ENCODE measurements at places on chromosomes 5 and 9. TPM values are rescaled to one million over a fixed set of nuclear protein-coding genes. Genes with fewer than 3 reads are reported as not detected.

Gene MYMK
- not detected for total RNA-seq

DNA sequence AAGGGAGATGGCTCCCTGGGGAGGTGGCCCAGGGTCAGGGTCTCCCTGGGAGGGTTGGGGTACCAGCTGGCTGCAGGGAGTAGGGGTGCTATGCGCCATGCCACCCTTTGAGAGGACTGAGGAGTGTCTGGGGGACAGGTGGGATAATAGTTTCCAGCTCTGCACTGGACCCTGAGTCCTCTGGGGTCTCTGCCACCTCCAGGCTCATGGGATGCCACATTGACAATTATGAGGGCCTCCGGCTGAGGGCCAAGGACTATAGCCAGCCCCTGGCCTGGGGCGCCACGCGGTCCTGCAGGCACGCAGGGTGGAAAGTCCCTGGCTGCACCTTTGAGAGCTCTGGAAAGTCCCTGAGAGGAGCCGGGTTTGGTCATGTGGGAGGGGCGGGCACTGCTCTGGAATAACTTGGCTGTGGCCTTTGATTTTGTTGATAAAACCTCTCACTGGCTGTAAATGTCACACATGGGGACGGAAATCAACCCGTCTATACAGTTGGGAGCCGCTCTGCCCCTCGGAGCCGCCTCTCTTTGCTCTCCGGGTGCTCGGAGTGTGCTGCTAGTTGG, 16.0 kb downstream of the TRAF2 start:
- DNase-seq: peak; percentile 74

Gene TMC1
- total RNA-seq: not detected

DNA sequence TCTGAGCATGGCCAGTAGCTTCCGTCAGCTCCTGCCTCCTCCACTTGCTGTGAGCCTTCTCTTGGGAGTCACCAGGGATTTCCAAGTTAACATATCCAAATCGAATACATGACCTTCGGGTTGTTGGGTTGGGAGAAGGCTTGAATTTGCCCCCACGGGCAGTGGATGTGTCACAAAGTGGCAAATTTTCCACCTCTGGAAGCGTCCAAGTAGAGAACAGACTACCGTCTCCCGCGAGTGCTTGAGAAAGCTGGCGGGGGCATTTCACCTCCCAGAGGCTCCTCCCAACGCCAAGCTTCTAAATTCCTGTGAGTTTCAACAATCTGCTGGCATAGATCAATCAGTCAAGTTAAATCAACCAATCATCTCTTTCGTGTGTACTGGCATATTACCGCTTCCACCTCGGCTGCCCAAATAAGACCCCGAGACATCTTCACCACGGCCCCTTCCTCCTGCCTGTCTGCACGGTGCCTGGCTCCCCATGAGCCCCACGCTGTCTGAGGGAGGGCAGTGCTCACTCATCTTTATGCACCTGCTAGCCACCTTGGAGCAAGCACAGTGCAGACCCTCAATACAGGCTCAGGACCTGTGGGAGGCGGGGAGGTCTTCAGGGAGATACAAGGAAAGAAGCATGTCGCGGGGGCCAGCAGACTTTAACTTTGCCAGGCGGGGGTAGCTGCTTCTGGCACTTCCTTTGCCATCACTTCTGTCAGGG, 79.1 kb downstream of the MRPL36 start:
- no peak for DNase-seq

GRCh38 chr5:115586525-115587146, 15.6 kb downstream of the TICAM2 start:
- DNase-seq: no peak

Gene FGF1
- total RNA-seq: not detected

DNA sequence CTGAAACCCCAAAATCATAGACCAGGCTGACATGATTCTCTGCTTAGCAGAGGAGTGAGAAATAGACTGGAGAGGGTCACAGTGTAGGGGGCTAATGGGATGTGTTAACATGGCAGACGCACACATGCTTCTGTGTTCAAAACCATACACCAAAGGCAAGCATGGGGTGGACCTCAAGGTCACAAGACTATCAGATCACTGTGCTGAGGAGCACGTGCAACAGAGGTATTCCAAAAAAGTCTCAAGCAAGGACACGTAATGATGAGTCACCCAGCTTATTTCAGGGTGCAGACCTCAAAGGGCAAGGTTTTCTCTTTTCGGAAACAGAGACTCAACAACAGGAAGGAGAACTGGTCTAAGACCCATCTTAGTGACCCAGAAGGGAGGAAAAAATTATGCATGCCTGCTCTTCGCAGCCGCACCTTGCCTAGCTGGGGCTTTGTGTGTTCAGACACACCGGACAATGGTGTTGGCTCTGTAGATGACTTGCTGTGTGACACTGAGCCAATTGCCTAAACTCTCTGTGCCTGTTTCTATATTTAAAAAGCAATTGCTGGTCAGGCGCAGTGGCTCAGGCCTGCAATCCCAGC, 20.3 kb downstream of the WHRN start:
- peak; percentile 30 for DNase-seq

DNA sequence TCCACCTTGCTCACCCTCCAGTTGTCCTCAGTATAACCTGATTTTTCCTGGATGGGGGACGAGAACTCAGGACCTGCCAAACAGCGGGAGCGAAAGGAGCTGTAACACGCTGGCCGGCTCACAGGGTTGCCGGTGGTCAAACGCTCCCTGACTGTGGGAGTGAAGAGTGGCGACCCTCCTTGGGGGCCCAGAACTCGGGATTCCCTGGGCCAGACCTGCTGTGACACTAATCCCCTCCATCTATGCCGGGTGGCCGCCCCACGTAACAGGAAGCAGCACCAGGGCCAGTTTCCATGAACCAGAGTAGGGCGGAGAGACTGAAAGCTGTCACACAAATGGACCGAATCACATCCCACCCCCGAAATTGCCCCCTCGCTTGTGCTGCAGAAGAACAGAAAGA, 1809.2 kb upstream of the ACO1 start:
- DNase-seq: no peak

- peak; percentile 27 for DNase-seq
Measured at GRCh38 chr9:27528886-27529315, 713 bp downstream of the MOB3B start.

GRCh38 chr9:426264-426663, 211.6 kb downstream of the DOCK8 start:
- no peak for DNase-seq

All from activated CD4-positive, alpha-beta T cell treated with anti-CD3 and anti-CD28 coated beads, Interleukin-2, amount 10 ng/mL, durations not matched to agents 7 days and 5 days (primary cell).